ENCODE measurements at places on chromosomes 16 and 17.

GRCh38 chr17:69433093-69433492 lies 18.6 kb downstream of the MAP2K6 start:
- DNase-seq, result no peak

- peak; percentile 55 for DNase-seq
Observed at GRCh38 chr17:74368341-74369081, 1.2 kb downstream of the GPR142 start.

- no peak for DNase-seq
Observed at GRCh38 chr16:74186561-74186971, 110.0 kb upstream of the PSMD7 start.

GRCh38 chr17:35048685-35049379 lies 14.7 kb downstream of the RFFL start:
- no peak for DNase-seq

DNA sequence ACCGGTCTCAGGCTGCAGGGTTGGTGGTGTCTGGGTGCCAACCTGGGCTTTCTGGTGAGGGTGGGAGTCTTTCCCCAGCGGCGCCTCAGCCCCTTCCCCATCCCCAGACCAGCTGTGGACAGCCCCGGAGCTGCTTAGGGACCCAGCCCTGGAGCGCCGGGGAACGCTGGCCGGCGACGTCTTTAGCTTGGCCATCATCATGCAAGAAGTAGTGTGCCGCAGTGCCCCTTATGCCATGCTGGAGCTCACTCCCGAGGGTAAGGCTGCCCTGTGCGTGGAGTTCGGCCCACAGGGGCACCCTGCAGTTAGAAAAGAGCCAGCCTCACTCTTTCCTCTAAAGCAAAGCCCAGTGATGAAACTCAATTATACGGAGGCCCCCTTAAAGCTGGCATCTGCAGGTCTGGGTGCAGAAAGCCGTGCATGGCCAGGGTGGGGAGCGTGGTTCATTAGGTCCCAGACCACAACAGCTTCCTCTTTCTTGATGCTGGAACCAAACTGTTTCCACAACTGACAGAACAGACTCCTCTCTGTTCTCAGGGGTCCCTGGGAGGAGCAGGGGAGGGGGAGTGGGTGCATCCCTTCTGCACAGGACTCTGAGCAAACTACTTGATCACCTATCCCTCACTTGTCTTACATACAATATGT lies 10.7 kb downstream of the GUCY2D start:
- DNase-seq, result no peak

DNA sequence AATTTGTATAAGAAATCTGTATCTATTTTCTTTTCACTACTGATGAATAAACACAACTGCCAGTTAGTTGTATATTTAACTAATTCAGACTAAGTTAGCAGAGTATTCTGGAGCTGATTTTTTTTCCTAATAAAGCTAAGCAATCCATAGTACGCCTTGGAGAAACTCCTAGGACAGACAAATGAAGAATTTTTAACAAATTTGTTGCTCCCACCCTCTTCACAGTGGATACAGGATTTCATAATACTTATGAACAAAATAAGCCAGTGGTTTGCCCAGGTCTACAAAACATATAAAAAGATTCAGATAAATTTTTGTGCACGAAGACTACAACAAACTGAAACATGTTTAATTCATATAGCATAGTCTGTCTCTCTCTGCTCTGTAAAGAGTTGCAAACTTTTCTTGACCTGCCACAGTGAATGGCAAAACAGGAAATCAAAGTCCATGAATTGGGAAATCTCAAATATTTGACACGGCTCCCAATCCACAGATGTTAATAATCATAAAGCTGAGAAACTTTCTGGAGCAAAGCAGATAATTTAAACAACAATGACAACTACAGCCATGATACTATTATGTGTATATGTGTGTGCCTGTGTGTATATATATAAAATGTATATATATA lies 594 bp upstream of the ABCA6 start:
- no peak for DNase-seq

Measured in stimulated activated CD8-positive, alpha-beta memory T cell treated with anti-CD3 and anti-CD28 coated beads, Interleukin-15, amount 100 ng/mL, for 1 hour (primary cell).